ENCODE measurements at places on chromosomes 4 and X.

DNA sequence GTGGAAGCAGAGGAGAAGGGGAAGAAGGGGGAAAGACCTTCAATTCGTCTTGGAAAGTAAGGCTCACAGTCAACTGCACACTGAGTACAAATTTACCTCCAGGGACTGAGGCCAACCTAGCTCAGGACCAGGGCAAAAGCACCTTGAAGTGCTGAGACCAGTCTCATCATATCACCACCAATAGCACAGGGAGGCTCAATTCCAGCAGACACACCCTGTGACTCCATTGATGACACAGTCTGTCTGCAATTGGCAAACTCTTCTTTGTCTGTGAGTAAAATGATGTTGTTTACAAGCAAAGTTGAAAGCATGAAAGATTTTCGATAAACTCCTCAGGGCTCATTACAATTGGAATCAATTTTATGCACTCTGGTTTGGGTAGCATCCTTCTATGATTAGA lies 32.3 kb downstream of the TRIML1 start:
- DNase-seq = no peak

DNA sequence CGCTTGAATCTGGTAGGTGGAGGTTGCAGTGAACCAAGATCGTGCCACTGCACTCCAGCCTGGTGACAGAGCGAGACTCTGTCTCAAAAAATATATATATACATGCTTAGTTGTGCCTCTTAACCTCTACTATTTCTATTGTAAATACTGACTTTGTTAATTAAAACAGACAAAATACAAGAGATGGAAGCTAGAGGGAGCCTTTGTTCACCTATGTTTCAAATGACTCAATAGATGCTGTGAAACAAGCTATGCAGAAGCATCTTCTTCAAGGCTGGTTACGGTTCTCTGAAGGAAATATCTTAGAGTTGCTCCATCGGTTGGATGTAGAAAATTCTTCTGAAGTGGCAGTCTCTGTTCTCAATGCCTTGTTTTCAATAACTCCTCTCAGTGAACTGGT lies 6.2 kb downstream of the NCAPG start:
- DNase-seq = no peak

DNA sequence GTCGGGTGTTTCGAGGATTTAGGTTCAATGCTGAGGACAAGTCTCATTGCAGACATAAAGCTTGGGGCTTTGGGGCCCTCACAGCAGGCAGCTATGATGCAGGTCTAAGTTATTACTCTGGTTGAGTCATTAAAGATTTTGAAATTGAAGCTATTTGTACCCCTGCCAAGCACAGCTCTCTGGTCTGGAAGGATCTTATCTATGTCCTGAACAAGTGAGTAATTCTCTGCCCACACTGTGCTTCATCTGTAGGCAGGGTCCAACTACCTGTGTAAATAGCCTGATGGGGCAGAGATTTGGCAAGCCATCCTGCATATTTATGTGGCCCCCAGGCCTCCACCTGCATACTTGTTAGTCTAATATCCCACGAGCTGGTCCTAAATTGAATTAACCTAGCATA lies 41.4 kb upstream of the MAGEA4 start:
- no peak for DNase-seq

- no peak for DNase-seq
Observed at GRCh38 chrX:69280933-69281332, 115.7 kb upstream of the PJA1 start.

- DNase-seq = no peak
Observed at GRCh38 chr4:57109411-57109846, 756 bp downstream of the IGFBP7 start.
